Vagina (tissue), 2 donors: ENCODE measurements at places on chromosomes 11 and 22.

- H3K4me1 ChIP-seq = no peaks in the 10 kb centered on the region
- no peak for DNase-seq
- no peaks in the 10 kb centered on the region for H3K27me3 ChIP-seq
- H3K4me3 ChIP-seq = no peak overlapping the region
- H3K36me3 ChIP-seq = no peaks in the 10 kb centered on the region
- H3K27ac ChIP-seq = no peak overlapping the region
Observed at GRCh38 chr11:44695169-44695833, 31.5 kb upstream of the TSPAN18 start.

DNA sequence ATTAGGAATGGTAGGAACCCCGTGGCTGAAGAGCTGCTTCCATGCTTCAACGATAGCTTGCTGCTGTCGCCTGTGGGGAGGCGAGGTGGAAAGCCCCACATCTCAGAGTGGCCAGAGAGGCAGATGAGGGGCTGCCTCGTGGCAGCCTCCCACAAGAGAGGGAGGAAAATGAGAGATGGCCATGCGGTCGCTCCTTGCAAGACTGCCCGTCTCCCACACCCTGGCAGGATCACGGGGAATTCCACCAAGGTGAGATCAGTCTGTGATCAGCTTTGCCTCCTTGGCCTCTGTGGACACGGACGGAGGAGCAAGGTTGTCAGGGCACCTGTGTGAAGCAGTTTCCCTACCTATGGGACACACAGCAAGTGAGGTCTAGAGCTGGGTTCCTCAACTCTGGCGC is 3.0 kb downstream of the CRYBA4 start:
- H3K4me3 ChIP-seq = no peak overlapping the region
- no peaks in the 10 kb centered on the region for H3K4me1 ChIP-seq
- no peaks in the 10 kb centered on the region for H3K36me3 ChIP-seq
- H3K27ac ChIP-seq = no peak overlapping the region

DNA sequence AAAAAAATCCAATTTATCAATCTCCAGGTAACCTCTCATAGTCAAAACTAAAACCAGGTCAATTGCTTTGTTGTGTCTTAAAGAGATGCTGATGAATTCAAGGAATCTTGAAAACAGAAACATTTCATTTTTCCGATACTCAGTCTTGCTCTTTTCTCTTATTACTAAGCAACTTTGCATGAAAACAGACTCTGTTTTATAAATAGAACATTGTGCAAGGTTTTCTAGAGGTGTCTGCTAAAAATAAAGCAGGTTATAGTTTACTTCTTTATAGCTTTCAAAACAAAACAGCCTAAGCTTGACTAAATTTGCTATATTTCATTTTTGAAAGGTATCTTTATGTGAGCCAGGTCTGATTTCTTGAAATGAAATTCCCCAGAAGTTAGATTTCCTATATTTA is 109.3 kb downstream of the ARL14EP start:
- H3K27me3 ChIP-seq = no peaks in the 10 kb centered on the region
- H3K4me3 ChIP-seq = no peak overlapping the region
- H3K36me3 ChIP-seq = no peaks in the 10 kb centered on the region
- no peaks in the 10 kb centered on the region for H3K4me1 ChIP-seq
- no peak for DNase-seq

- no peaks in the 10 kb centered on the region for H3K4me1 ChIP-seq
- H3K27me3 ChIP-seq = no peaks in the 10 kb centered on the region
- no peak overlapping the region for H3K4me3 ChIP-seq
- DNase-seq = no peak
Observed at GRCh38 chr11:102794382-102794781, 3.6 kb downstream of the MMP1 start.

DNA sequence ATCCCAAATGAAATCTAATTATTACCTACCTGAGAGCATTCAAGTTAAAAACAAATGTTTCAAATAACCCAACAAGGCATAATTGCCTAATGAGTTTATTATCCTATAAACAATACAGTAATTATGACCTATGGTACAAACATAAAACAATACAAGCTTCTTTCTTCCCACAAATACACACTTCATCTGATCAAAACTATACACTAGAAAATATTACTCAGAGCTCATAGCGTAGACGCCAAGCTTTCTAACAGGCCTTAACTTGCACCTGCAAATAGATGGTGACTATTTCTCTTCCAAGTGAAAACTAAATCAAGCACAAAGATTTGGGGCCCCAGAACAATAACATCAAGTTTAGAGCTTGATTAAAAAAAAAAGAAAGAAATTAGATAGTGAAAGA is 78.1 kb downstream of the SOX6 start:
- no peak for DNase-seq
- no peaks in the 10 kb centered on the region for H3K4me1 ChIP-seq
- no peak overlapping the region for H3K4me3 ChIP-seq
- no peak overlapping the region for H3K27ac ChIP-seq
- no peaks in the 10 kb centered on the region for H3K27me3 ChIP-seq
- no peaks in the 10 kb centered on the region for H3K36me3 ChIP-seq

DNA sequence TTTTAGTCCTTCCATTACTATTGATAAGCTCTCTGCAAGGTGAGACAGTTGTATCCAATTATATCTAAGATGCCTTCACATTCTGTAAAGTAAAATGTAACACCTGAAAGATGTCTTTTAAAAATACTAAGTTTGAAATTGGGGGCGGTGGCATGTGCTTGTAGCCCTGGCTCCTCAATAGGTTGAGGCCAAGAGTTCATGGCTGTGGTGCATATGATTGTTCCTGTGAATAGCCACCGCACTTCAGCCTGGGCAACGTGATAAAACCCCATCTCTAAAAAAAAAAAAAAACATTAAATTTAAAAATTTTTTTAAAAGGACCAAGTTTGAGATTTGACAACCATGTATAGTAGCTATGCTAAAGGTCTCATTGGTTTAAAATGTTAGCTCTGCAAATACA is 20.5 kb downstream of the CAPRIN1 start:
- H3K4me1 ChIP-seq = peaks cover 45% of the 10 kb centered on the region
- no peak for DNase-seq
- no peaks in the 10 kb centered on the region for H3K36me3 ChIP-seq
- H3K27ac ChIP-seq = no peak overlapping the region
- H3K4me3 ChIP-seq = no peak overlapping the region

DNA sequence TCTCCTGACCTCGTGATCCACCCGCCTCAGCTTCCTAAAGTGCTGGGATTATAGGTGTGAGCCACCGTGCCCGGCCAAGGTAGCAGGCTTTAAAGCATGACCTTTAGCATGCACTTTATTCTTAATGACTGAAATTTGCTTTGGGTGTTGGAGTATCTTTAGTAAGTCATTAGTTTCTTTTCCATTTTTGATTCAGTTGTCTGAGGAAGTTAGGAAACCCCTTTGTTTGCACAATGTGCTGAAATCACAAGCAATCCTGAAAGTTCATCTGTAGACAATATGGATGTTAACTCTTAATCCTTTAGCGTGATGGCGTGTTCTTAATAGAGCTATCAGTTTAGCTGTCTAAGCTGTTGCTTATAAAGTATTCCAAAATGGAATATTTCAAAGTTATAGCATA is 16.8 kb downstream of the SDHD start:
- no peaks in the 10 kb centered on the region for H3K4me1 ChIP-seq
- H3K4me3 ChIP-seq = no peak overlapping the region
- H3K27me3 ChIP-seq = no peaks in the 10 kb centered on the region
- no peaks in the 10 kb centered on the region for H3K36me3 ChIP-seq
- no peak overlapping the region for H3K27ac ChIP-seq

- no peaks in the 10 kb centered on the region for H3K36me3 ChIP-seq
Observed at GRCh38 chr11:93840180-93840579, 10.2 kb downstream of the VSTM5 start.

GRCh38 chr11:119012629-119013170 is 5.4 kb downstream of the RPS25 start:
- H3K27ac ChIP-seq = no peak overlapping the region
- H3K4me1 ChIP-seq = peaks cover 26% of the 10 kb centered on the region
- no peak for DNase-seq

GRCh38 chr22:21701384-21701971 is 34.1 kb downstream of the YPEL1 start:
- H3K4me1 ChIP-seq = no peaks in the 10 kb centered on the region
- H3K27ac ChIP-seq = no peak overlapping the region
- H3K27me3 ChIP-seq = no peaks in the 10 kb centered on the region
- no peaks in the 10 kb centered on the region for H3K36me3 ChIP-seq
- DNase-seq = no peak

- no peak overlapping the region for H3K27ac ChIP-seq
- DNase-seq = no peak
- no peaks in the 10 kb centered on the region for H3K4me1 ChIP-seq
- H3K36me3 ChIP-seq = no peaks in the 10 kb centered on the region
- no peak overlapping the region for H3K4me3 ChIP-seq
Observed at GRCh38 chr11:112537846-112538330, 277.2 kb upstream of the PLET1 start.

- H3K27ac ChIP-seq = no peak overlapping the region
- no peaks in the 10 kb centered on the region for H3K27me3 ChIP-seq
- H3K4me1 ChIP-seq = no peaks in the 10 kb centered on the region
- no peak overlapping the region for H3K4me3 ChIP-seq
- no peak for DNase-seq
- H3K36me3 ChIP-seq = no peaks in the 10 kb centered on the region
Observed at GRCh38 chr11:70699294-70700221, 301.2 kb downstream of the CTTN start.

DNA sequence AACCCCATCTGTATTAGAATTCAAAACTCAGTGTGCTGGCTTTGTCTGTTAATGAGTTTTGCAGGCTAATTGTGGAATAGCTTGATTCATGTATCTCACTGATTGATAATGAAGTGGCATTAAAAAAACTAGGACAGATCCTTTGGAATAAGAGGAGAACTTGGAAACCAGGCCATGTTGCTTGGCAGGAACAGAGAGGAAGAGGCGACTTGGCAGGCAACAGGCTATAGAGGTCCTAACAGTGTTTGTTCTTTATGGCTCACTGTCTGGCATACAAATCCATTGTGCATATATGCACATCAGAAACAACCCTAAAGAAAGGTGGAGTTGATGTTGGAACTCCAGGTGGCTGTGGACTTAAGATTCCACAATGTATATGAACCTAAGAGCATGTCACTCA is 17.4 kb upstream of the OR9I1 start:
- H3K27me3 ChIP-seq = no peaks in the 10 kb centered on the region
- H3K4me3 ChIP-seq = no peak overlapping the region
- no peaks in the 10 kb centered on the region for H3K4me1 ChIP-seq
- no peaks in the 10 kb centered on the region for H3K36me3 ChIP-seq
- DNase-seq = no peak
- H3K27ac ChIP-seq = no peak overlapping the region

- no peak for DNase-seq
- H3K4me1 ChIP-seq = peaks cover 18% of the 10 kb centered on the region
- H3K27ac ChIP-seq = no peak overlapping the region
Observed at GRCh38 chr22:37487571-37487970, 1.4 kb upstream of the MFNG start.

GRCh38 chr11:120146413-120147093 is 8.6 kb upstream of the TRIM29 start:
- H3K4me3 ChIP-seq = no peak overlapping the region
- H3K27me3 ChIP-seq = no peaks in the 10 kb centered on the region
- H3K27ac ChIP-seq = peak overlapping the region; percentile 62
- H3K4me1 ChIP-seq = peaks cover 10% of the 10 kb centered on the region
- H3K36me3 ChIP-seq = no peaks in the 10 kb centered on the region

GRCh38 chr11:27717801-27718229 is 17.6 kb upstream of the BDNF start:
- H3K27ac ChIP-seq = no peak overlapping the region
- no peaks in the 10 kb centered on the region for H3K36me3 ChIP-seq
- H3K4me3 ChIP-seq = no peak overlapping the region
- DNase-seq = no peak
- H3K4me1 ChIP-seq = peaks cover 29% of the 10 kb centered on the region

- no peak overlapping the region for H3K27ac ChIP-seq
- H3K27me3 ChIP-seq = no peaks in the 10 kb centered on the region
- H3K4me1 ChIP-seq = no peaks in the 10 kb centered on the region
- no peak overlapping the region for H3K4me3 ChIP-seq
Observed at GRCh38 chr11:2516276-2517015, 71.6 kb downstream of the KCNQ1 start.

GRCh38 chr11:78685156-78685555 is 110.5 kb upstream of the NARS2 start:
- no peak for DNase-seq
- H3K4me1 ChIP-seq = no peaks in the 10 kb centered on the region
- H3K4me3 ChIP-seq = no peak overlapping the region
- no peaks in the 10 kb centered on the region for H3K27me3 ChIP-seq
- H3K27ac ChIP-seq = no peak overlapping the region

DNA sequence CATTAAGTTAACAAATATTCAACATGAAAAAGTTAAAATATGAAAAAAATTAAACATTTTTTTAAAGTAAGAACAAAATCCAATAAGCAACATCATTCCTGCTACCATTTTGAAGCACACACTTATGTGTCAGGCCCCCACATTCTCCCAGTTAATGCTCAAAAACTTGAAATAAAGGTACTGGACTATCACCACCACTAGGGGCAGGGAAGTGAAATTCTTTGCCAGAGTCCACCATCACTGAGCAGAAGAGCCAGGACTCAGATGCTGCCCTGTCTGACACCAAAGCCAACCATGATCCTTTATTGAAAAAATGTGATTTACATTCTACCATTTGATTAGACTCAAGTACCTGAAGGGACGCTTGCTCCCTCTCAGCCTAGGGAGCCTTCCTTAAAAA is 39.1 kb downstream of the PITPNB start:
- H3K27ac ChIP-seq = peak overlapping the region; percentile 77
- DNase-seq = no peak
- no peaks in the 10 kb centered on the region for H3K36me3 ChIP-seq
- H3K4me1 ChIP-seq = peaks cover 39% of the 10 kb centered on the region

DNA sequence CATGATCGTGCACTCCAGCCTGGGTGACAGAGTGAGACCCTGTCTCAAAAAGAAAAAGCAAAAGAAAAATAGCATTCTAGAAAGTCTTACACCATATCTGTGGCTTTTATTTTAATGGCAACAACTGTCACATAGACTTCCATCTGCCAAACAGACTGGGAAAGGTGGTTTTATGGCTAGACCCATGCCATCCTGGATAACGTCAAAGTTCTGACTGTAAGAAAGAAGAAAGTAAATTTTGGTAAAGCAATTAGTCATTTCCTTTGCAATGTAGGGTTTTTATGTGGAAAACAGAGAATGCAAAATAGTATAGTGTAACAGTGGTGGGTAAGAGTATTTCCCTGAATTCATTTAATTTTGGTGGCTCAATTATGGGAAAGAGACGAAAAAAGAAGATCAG is 75.5 kb upstream of the BARX2 start:
- no peaks in the 10 kb centered on the region for H3K27me3 ChIP-seq
- H3K4me1 ChIP-seq = no peaks in the 10 kb centered on the region
- DNase-seq = no peak
- no peaks in the 10 kb centered on the region for H3K36me3 ChIP-seq
